NCI-H1105 treated with DMSO at 0.1 percent for 48 hours (cell line): ENCODE measurements at places on chromosomes 7 and 10.

- DNase-seq = no peak
Observed at GRCh38 chr7:25522727-25523126, 294.4 kb upstream of the NPVF start.

GRCh38 chr10:125407557-125407956 is 247.2 kb upstream of the CTBP2 start:
- DNase-seq = no peak

DNA sequence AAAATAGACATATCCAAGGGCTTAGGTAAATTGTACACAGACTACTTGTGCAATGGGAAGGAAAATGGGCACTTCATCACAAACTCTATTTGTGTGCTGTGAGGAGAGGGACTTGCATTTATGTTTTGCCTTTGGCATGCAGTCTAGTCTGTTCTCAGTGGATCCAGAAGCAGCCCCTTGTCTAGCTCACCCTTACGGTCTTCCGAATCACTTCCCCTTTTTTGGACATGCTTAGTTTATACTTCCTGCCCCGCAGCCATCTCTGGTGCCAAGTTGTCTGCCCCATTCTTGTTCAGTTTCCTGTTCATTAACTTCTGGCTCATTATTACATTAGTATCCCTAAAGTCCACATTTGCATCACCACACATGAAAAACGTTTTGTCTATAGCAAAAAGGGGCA is 161.6 kb downstream of the NRCAM start:
- peak; percentile 48 for DNase-seq

DNA sequence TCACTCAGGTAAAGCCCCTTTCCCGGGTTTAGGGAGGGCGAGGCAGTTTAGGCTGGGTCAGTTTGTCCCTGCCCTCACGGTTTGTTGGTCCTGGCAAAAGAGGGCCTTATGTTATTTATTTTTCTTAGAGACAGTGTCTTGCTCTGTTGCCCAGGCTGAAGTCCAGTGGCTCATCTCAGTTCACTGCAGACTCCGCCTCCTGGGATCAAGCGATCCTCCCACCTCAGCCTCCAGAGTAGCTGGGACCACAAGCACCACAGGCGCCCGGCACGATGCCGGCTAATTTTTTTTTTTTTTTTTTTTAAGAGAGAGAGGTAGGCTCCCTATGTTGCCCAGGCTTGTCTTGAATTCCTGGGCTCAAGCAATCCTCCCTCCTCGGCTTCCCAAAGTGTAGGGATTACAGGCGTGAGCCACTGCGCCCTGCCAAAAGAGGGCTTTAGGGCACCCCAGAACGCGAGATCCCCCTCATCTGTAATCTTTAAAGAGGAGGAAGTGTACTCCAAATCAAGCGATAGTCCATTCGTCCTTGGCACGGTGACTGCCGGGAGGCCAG is 626 bp upstream of the BMS1 start:
- no peak for DNase-seq

GRCh38 chr7:152090747-152091146 is 65.3 kb downstream of the GALNT11 start:
- no peak for DNase-seq

- DNase-seq = no peak
Observed at GRCh38 chr10:22740180-22740579, 25.8 kb upstream of the PIP4K2A start.

- no peak for DNase-seq
Observed at GRCh38 chr7:53383131-53383530, 347.7 kb downstream of the POM121L12 start.

DNA sequence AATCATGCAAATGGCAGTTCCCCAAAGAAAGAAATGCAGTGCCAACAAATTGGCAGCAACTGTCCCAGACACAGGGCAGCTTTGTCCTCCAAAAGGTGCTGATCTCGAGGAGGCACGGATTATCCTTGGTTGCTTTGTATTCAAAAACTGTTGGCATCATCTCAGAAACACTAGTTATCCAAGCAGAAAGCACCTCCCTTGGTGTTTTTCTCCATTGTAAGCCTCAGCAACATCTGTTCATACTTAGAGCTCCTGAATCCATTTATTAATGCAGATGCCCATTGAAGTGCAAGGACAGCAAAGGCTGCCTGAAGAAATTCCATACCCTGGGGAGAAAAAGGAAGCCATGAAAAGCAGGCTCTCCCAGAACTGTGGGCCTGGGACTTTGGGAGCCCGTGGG is 1.1 kb upstream of the NPS start:
- DNase-seq = no peak

- no peak for DNase-seq
Observed at GRCh38 chr7:9603291-9603690, 1169.9 kb downstream of the NXPH1 start.

DNA sequence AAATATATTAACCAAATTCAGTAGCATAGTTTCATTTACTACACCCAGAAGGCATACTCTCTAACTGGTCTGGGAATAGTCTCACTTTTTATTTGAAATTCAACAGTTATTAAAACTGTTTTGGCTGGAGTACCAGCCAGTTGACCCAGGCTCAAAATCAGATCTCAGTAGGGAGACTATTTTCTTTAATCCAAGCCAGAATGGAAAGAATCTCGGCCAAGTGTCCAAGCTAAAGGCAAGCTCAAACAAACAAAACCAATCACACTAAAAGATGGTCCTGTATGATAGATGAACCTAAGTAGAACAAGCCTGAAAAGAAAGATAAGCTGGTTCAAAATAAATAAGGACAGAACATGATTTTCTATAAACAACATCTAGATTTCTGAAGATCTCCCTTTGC is 259.6 kb upstream of the POM121L12 start:
- DNase-seq = no peak

DNA sequence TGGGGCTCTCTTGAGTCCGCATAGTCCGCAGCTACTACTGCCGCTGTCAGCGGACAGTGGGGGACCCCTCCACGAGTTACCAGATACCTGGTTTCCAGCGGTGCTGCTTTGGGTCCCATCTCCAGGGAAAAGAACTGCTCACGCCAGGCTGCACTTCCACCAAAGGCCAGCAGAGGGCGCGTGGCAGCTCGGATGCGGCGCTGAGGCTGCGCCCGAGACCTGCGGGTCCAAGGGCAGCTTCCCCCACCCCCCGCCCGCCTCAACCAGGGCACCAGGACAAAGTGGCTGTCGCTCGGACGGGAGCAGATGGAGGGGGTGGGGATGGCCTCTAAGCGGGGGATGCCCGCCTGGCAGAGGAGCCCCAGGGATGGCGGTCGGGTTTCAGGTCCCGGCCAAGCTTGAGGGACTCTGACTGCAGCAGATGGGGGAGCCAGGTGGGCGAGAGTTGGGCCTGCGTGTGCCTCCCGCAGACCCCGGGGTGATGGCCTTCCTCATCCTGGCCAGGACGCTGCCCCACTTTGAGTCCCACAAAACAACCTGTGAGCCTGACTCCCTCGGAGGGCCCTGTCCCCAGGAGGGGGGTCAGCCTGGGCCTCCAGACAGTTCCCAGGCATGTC is 23.8 kb upstream of the ZNF735 start:
- no peak for DNase-seq

DNA sequence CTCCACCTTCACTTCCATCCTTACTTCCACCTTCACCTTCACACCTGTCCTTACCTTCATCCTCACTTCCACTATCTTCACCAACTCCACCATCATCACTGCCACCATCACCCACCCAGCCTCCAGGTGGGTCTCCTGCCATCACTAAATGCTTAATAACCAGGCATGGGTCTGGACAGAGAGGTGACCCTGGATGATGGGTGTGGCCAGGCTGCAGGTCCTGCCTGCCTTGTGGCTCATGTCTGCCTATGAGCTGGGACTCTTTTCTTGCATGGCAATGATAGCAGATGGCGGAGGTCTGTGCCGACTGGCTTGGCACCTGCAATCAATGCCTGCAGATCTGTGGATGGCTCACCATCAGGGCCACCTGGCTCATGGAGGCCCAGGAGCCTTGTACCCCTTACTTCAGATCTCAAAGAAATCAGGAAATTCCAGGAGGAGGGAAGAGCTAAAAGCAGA is 60.1 kb upstream of the ELN start:
- no peak for DNase-seq

GRCh38 chr10:48306870-48307710 is 613 bp downstream of the MAPK8 start:
- peak; percentile 41 for DNase-seq

DNA sequence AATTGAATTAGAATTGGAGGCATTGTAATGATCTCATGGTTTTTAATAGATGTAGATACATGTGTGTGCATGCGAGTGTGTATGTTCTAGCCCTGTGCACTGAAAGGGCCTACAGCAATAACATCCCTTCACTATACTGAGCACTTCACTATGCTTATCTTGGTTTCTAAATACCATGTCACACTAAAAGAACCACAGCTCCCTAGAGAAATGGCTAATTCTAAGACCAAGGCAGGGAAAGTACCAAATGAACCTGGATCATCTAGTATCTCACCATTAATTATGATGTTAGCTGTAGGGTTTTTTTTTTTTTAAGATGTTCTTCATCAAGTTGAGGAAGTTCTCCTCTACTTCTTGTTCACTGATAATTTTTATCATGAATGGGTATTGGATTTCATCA is 55.1 kb downstream of the HECTD2 start:
- DNase-seq = no peak

DNA sequence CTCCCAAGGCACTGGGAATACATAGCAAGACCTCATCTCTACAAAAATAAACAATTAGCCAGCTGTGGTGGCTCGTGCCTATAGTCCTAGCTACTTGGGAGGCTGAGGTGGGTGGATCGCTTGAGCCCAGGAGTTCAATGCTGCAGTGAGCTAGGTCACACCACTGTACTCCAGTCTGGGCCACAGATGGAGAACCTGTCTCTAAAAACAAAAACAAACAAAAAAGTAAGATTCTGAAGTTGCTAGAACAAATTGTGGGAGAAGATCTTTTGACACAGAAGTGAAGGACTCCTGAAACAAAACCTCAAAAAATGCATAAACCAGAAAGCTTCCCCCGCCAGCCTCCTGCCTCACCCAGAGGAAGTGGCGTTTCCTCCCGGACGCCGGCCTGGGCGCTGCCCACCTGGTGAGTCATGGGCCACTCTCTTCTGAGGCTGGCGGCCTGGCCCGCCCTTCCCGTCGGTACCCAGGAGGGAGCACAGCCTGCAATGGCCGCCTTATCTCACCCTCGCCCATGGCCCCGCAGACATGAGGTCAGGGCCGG is 25.4 kb upstream of the ELN start:
- no peak for DNase-seq

GRCh38 chr10:100976906-100977305 is 7.6 kb downstream of the SEMA4G start:
- no peak for DNase-seq

DNA sequence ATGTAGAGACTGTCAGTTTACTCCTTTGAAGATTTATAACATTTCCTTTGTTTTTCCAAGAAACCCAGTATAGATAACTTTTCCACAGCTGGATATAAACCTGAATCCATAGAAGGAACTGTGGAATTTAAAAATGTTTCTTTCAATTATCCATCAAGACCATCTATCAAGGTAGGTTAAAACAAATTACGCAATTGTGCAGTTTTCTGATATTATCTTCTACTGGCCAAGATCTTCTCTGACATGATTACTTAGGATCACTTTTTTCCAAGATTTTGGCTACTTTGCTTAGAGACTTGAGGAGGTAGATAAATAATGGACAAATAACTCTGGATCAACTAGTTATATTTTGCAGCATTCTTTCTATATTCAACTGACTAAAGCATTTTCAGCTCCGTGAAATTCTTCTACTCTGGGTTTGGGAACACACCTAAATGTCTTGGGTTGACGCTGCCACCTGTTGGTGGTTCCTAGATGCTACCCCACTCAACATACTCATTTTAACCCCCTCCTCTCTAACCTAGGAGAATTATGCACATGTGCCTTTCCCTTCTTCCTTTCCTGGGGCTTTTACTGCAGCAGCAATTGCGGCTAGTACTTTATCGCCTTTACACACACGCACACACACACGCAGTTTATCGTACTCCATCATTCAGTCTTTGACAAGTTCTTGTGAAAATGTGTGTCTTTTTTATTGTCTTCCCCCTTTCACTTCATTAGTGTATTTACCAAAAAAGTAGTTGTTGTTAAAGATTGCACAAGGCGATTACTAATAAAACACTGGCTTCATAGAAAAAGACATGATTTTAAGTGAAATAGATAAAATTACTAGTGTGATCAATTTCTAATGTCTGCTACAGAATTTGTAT is 32.7 kb downstream of the ABCB5 start:
- peak; percentile 52 for DNase-seq

- no peak for DNase-seq
Observed at GRCh38 chr7:47119261-47119865, 462.5 kb downstream of the TNS3 start.

DNA sequence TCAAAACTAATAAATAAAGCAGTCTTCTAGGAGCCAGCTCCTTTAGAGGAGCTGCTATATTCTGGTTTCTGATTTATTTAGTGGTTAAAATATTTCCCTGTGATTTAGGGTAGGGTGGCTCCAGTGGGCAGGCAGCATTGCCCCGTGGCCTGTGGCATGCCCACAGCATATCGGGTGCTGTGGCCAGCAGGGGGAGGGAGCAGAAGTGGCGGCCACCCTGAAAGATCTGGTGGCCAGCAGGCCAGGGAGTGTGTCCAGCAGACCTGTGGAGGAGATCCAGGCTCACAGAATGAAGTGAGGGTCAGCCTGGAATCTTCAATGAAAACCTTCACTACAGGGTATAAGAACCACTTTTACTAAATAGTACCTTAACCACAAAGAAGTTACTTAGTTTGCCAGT is 189.2 kb downstream of the TAX1BP1 start:
- DNase-seq = no peak

DNA sequence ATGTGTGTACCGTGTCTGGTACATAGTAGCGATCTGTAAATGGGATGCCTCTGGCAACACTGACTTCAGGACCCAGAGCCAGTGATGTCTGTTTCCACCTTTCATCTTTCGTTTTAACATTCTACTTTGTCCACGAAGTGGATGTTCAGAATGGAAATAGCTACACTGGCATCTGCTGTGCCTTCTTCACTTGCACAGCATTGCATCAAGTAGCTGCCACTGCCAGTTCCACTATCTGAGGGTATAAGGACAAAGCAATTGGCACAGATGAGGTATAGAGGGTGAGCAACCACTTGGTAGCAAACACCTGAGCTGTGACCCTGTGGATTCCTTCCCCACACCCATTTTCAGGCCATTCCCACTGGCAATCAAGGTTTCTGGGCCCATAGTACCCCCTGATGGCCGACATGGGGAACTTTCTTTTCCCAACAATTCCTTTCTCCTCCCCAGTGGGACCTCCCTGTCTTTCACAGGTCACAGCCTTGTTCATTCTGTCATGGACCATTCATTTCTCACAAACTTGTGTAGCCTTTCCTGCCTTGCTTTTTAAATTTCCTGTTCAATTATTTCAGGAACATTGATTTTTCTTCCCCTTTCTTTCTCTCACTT is 4.0 kb downstream of the ITGA8 start:
- DNase-seq = peak; percentile 10

- no peak for DNase-seq
Observed at GRCh38 chr7:16668049-16668858, 22.3 kb downstream of the BZW2 start.

GRCh38 chr10:4675808-4676207 is 150.2 kb upstream of the AKR1E2 start:
- no peak for DNase-seq

DNA sequence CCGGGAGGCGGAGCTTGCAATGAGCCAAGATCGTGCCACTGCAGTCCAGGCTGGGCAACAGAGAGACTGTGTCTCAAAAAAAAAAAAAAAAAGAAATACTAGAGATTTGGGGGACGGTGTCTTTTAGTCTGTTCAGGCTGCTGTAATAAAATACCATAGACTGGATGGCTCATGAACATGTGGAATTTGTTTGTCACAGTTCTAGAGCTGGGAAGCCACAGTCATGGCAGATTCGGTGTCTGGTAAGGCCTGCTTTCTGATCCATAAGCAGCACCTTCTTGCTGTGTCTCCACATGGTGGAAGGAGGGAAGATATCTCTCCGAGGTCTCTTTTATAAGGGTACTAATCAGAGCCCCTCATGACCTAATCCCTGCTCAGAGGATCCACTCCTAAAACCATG is 102.7 kb upstream of the MKLN1 start:
- no peak for DNase-seq
